ENCODE measurements at places on chromosomes 1 and 21.

GRCh38 chr1:213049232-213049631 lies 1.8 kb upstream of the RPS6KC1 start:
- DNase-seq: no peak

DNA sequence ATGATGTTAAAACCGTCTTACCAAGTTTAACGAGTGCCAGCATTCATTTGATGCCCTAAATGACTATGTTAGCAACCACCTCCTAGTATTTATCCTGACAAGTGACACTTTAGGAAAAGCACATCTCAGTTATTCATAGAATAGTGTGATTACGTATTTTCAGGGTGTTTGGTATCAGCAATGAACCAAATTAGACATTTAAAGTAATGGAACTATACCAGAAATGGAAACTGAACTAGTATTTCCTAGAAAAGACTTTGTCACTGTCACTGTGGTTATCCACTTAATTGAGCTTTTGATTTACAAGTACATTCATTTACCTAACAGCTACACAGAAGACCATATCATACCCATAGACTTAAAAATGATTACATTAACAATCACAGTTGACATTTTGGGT lies 3.6 kb upstream of the IL12RB2 start:
- DNase-seq: no peak

- DNase-seq: no peak
These were observed 45.7 kb downstream of the FASLG start for GRCh38 chr1:172704420-172705210.

GRCh38 chr1:154611150-154611862 lies 3.3 kb upstream of the ADAR start:
- DNase-seq: no peak

DNA sequence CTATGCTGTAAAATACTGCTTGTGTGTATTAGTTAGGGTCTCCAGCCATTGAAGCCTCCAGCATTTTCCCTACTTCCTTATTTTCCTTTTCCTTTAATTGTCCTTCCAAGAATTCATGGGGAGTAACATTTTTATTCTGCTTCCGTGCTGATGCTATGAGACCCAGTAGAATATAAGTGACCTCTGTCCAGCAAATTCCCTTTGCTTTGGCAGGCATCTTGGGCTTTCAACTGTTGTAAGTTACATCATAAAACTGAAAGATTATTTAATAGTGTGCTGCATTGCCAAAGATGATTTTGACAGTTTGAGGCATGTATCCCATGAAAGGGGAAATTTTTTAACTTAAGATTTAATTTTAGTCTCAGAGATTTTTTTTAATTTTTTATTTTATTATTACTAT lies 48.1 kb upstream of the B3GALT2 start:
- DNase-seq: no peak

GRCh38 chr1:172875892-172876291 lies 174.8 kb downstream of the TNFSF18 start:
- no peak for DNase-seq

DNA sequence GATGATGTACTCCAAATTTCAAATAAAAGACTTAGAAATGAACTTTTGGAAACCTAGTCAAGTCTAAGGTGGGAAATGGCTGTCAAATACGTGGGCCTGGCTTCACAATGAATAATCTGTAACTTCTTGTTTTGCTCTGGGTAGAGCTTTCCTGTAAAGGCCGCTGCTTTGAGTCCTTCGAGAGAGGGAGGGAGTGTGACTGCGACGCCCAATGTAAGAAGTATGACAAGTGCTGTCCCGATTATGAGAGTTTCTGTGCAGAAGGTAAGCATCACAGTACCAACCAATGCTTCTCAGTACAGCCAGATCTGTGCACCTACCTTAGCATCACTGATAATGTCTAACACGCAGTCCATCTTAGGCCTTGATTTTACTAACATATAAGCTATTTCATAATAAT lies 73.6 kb downstream of the TPR start:
- no peak for DNase-seq

- no peak for DNase-seq
These were observed 61.8 kb downstream of the CLEC20A start for GRCh38 chr1:178434899-178435435.

GRCh38 chr1:157696966-157697628 lies 3.5 kb downstream of the FCRL3 start:
- DNase-seq: no peak

- peak; percentile 36 for DNase-seq
These were observed 339.7 kb upstream of the B3GALT2 start for GRCh38 chr1:193525917-193526710.

DNA sequence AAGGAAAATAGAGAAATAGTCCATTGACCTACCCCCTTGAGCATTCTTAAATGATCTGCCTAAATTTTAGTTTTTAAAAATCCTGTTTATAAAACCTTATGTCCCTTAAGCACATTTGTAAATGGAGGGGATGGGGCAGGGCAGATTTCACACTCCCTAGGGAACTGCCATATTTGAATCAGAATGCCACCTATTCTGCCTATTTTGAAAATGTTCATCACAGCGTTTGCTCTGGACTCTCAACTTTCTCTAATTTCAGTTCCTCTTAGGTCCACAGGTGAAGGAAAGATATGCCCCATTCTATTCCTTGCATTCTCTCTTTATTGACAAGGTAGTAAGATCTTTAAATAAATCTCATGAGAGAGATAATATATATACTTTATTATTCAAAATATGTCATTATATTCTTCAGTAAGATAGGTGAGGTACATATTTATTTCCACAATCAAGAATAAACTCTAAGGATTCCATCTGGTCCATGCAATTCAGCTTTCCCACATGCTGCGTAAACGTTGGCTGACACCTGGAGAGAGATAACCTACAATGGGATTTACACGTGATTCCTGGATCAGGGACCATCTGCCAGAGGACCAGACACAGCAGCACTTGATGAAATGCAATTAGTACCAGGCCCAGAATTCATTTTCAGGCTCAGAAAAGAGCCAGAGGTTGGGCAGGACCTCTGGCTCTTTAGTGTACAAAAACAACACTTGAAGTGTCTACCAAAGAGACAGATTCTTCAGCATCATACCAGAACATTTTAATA lies 1.2 kb upstream of the LPGAT1 start:
- DNase-seq: no peak

- DNase-seq: no peak
These were observed 133.2 kb upstream of the KCNJ15 start for GRCh38 chr21:38123626-38124025.

DNA sequence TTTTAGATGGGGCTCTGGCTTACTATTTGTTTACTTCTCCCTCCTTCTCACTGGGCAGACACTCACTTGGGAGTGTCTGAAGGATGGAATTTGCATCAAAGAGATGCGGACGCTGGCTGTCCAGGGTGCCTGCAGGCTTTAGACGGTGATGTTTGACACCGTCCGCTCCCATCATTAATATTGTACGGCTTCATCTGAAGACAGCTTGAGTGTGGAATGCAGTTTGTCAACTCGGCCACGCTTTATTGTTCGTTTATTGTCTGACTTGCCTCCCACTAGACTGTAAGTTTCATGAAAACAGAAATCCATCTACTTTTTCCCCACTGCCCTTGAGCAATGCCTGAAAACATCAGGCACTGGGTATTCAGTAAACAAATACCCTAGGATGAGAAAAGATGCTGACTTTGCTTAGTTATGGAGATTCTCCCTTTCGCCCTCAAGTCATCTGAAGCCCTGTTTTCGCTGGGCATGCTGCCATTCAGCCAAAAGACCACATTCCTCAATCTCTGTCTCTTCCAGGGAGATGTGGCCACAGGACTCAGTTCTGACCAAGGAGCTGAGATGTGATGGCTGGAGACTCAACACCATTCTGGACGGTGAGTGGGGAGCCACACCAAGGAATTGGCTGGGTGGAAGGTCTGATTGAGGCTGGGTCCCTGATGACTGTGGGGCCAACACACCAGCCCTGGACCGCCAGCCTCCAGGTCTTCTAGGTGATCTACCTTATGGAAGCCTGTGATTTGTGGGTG lies 87.6 kb downstream of the BCAR3 start:
- DNase-seq: no peak

DNA sequence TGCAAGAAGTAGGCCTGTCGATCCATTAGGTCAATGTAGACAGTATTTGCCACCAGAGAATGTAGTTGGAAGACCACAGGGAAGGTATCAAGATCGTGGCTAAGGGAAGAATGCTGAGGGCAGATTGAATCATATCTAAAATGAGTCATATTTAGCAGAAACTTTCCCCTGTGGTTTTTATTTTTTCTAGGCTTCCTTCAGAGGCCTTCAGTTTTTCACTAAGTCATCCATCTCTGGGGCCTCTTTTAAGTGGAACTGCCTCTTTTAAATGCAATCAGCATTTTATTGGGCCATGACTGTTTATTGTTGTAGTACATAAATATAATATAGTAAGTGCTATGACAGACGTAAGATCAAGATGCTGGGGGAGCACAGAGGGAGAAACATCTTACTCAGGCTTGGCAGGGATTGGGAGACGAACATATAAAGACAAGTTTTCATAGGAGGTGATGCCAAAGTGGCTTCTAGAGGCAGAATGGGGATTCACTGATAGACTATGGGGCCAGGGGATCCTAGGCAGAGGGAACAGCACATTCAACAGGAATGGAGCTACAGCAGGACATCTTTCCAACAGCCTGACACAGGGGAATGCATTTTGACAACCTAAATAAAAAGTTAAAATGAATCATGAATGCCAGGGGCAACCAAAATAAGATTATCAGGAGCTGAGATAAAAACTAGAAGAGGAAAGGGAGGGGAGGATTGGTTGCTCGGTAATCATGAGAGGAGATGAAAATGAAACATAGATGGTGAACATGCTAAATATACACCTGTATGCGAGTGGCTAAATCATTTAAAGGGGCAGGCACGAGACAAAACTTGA lies 20.1 kb downstream of the UBE2U start:
- no peak for DNase-seq

DNA sequence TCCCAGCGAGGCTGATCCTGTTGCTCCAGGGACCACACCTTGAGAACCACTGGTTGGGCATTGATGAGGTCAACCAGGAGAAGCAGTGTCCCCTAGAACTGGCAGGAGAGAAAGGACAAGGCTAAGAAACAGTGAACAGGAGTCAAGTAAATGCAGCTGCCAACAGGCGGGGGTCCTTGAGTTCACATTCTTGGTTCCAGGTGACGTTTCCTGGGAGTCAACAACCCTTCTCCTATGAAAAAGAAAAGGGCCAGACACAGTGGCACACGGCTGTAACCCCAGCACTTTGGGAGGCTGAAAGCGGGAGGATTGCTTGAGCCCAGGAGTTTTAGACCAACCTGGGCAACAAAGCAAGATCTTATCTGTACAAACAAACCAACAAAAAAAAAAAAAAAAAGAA lies 98.3 kb downstream of the KAZN start:
- DNase-seq: no peak

DNA sequence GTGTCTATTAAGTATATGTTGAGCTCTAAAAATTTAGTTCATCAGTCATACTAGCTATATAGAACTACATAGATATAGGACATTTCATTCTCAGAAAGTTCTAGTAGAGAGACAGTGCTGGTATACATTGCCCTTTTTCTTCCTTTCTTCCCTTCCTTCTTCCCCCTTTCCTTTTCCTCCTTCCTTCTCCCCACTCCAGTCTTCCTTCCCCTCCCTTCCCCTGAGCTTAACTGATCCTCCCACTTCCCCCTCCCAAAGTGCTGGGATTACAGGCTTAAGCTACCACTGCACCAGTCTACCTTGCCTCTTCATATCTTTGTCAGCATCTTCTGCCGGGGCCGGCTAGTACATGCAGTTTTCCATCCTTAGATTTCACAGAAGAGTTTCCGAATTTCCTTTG lies 12.1 kb downstream of the THRAP3 start:
- DNase-seq: no peak

GRCh38 chr1:213884942-213885341 lies 102.8 kb upstream of the PROX1 start:
- DNase-seq: no peak
